GM23248 (cell line): ENCODE measurements at places on chromosomes 3 and 15. TPM values are rescaled to one million over a fixed set of nuclear protein-coding genes. Genes with fewer than 3 reads are reported as not detected.
A peak's percentile ranks its signal among the peaks of the same experiment; 100 is the strongest.

DNA sequence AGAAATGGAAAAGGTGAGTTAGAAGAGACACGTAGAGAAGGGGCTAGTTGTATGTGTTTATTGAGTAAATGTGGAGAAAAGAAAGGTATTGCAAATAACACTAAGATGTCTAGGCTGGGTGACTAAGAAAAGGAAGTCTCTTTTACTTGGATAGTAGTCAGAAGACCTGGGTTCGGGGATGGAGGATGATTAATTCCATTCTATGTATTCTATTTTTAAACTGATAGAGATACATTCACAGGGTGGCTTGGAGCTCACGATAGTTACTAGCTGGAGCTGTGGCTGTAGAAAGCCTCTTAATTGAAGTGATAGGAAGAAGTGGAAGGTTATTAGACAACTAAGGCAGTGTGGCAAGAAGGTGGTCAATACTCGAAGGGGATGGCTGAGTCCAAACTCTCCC, 65.9 kb upstream of the TNIK start:
- peak; percentile 69 for DNase-seq

- DNase-seq: no peak
These were observed 761.3 kb upstream of the GRM7 start for GRCh38 chr3:6099458-6100075.

GRCh38 chr15:98421419-98422129, 226.8 kb upstream of the IGF1R start:
- DNase-seq: peak; percentile 75

GRCh38 chr15:28191832-28192231, 92.7 kb upstream of the OCA2 start:
- DNase-seq: peak; percentile 74

DNA sequence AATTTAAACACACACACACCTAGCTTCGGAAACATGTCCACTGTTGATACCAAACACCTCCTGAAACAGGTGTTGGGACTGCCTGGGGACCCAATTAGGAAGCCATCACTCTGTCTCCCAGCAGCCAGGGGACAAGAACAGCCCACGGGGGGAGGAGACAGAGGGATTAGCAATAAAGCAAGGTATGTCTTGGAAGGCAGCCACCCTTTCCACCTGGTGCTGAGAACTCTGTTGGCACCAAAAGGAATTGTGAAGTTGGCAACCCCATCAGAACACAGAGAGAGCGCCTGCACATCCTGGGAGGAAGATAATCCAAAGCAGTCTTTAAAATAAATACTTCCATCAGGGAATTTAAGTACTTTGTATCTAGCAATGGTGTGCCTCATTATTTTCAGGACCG, 111.0 kb downstream of the ADAMTS17 start:
- DNase-seq: no peak

Gene MLF1
- total RNA-seq: 13.4 and 17.3 TPM in 2 replicates

Gene CADM2
- not detected in 2 replicates for total RNA-seq
